ENCODE measurements at places on chromosomes 7 and 10.

DNA sequence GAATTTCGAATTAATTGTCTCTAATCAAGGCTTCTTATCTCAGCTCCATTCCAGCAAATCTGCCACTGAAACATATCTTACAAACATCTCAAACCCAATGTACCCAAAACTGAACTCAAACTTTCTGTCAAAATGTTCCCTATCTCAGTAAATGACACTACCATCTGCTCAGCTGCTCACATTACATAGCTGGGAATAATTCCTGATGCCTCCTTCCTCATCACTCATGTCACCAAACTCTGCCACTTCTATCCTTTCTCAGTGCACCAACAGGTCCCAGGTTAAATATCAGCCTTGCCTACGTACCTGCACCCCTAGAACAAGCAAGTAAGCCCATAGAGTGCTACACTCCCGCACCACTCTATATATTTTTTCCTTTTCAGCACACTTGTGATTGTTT is 12.4 kb downstream of the WAPL start:
- no peak for DNase-seq

- DNase-seq = no peak
Observed at GRCh38 chr7:28312948-28313347, 99.4 kb upstream of the CREB5 start.

DNA sequence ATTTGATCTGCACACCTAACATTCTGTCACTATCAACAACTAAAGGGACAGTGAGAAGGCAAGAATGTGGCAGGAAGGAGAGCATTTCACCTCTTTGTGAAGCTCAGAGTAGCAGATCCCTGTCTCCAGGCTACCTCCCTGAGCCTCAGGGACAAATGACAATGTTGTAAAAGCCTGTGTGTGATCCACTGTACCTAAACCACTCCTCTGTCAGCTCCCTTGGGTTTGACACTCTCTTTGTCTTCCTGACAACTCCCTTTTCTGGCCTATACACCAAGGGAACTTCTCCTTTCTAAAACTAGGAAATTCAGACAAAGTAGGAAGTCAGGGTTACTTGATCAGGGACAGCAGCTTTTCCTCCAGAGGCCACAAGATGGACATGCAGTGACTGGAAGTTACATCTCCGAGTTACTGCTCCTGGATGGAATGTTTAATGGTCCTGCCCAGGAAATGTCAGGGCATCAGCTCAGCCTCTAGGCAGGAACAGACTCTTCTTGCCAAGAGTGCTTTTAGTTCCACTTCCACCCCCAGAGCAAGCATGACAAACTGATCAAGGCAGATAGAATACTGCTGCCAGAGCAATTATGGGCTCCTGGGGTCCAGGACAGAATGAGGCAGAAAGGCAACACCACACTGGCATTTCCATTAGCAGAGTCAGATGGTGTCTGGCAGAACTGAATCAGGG is 1014.5 kb upstream of the LRRTM3 start:
- peak; percentile 79 for DNase-seq

- no peak for DNase-seq
Observed at GRCh38 chr10:69348816-69349541, 67.7 kb downstream of the TACR2 start.

GRCh38 chr7:107262857-107263256 is 94.1 kb downstream of the HBP1 start:
- no peak for DNase-seq

GRCh38 chr7:55965100-55965470 is 700 bp downstream of the NIPSNAP2 start:
- no peak for DNase-seq

DNA sequence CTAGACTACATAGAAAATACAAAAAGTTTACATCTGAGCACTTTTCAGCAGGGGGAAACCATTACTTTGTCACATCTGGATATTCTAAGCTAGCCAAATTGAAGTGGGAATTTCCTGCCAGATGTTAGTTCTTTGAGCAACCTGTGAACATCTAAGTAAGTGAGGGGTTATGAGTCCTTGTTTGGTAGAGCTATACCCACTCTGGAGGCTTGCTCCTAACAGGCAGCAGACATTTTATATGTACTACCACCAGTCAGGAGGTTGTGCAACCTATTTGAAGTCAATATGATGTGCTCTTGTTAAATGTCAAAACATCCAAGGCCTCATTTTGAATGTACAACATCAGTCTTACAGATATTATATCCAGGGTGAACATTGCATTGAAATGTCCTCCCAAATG is 143.3 kb upstream of the KAT6B start:
- DNase-seq = no peak

- no peak for DNase-seq
Observed at GRCh38 chr10:88491314-88491713, 91.8 kb downstream of the RNLS start.

DNA sequence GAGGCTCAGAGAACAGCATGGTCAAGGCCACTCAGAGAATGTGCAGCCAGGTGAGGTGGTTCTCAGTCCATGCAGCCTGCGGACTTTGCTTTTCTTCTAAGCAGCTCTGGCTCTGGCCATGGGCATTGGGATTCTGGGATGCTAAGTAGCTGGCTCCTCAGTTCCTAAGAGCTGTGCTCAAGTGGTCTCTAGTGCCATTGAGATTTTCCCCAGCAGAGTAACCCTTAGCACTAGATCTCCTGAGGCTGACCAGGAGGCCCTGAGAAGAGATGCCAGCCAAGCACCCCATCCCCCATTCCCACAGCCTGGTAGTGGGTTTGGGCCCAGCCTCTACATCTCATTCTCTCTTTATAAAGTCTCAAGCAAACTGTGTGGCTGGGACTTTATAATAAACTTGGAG is 77.1 kb downstream of the KCNMA1 start:
- DNase-seq = no peak

GRCh38 chr7:132113536-132114371 is 462.5 kb downstream of the PLXNA4 start:
- DNase-seq = peak; percentile 35

- no peak for DNase-seq
Observed at GRCh38 chr10:127318396-127318795, 122.0 kb upstream of the INSYN2A start.

- DNase-seq = no peak
Observed at GRCh38 chr7:140920745-140921144, 4.0 kb downstream of the BRAF start.

GRCh38 chr10:107028236-107028635 is 136.3 kb downstream of the SORCS1 start:
- DNase-seq = no peak

DNA sequence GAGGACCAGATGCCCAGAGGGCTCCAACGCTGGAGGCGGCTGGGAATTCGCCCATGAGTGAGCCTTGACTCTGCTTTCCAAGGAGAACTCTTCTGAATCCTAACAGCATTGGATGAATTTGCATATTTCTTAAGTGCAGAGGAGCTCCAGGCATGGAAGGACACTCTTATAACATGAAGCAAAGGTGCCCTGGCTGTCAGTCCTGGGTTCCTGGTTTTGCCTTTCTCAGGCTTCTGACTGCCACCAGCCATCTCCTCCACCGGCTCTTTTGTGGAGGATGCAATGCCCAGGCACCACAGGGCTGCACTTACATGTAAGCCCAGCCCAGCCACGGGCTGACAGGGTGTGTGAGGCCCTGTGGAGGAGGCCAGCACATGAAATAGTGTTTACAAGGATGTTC is 8.2 kb downstream of the CLRN3 start:
- no peak for DNase-seq

GRCh38 chr7:98286093-98286539 is 4.6 kb downstream of the BRI3 start:
- DNase-seq = no peak

DNA sequence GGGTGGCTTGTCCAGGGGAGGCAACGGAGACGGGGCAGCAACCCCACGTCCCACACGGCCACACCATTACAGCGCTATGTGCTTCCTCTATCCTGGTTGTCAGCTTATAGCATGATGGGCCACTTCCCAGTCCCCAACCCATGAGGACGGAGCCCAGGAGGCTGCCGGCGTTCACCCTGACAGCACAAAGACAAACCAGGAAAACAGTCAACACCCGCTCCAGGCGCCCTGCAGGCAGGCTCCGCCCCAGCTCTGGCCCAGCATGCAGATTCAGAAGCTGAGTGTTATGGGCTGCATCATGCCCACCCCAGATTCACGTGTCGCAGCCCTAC is 14.8 kb downstream of the WDR86 start:
- peak; percentile 43 for DNase-seq

DNA sequence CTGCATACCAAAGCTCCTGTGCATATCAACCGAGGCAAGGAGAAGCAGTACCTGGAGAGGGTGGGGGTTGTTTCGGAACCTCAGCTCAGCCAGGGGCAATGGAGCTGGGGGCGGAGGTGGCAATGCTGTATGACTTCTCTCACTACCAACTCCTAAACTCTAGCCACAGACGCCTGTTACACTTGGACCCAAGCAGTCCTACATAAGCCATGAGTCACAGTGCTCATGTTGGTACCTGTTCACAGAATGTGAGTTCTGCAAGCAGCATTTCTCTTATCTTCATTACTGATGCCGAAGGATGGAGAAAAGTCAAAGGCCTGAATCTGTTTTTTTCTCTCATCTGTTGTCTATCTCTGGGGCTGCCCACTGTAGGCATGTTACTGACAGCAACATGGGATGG is 3.2 kb upstream of the RAB18 start:
- no peak for DNase-seq

DNA sequence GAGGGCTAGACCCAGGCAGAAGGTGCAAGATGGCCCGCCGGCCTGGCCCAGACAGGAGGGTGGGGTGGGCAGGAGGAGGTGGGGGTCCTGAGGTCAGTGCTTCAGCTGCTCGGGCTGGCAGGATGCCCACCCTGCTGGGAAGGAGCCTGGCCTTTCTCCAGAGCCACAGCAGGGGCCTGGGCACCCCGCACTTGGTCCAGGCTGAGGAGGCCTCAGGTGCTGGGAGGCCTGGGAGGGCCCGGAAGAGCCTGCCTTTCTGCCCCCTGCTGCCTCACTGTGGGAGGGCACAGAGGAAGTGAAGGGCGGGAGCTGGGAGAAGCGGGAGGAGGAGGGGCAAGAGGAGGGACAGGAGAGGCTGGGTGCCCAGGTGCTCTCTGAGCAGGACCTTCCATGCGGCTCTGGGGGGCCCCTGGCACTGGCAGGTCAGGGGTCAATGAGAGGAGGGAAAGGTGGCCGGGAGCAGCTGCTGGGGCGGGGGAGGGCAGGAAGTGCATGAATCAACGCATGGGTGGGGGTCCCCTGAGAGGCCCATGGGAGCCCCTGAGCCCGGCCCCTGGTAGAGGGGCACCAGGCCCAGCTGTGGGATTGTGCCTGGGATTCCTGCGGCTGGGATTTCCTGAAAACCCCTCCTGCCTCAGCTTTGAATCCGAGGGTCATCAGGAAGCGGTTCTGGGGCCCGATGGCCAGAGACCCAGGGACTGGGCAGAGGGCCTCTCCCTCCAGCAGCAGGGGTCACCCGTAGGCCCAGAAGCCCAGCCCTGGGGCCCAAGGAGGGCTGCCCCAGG is 49.9 kb downstream of the PWWP2B start:
- peak; percentile 52 for DNase-seq

- DNase-seq = no peak
Observed at GRCh38 chr10:30200017-30200415, 140.6 kb upstream of the JCAD start.

DNA sequence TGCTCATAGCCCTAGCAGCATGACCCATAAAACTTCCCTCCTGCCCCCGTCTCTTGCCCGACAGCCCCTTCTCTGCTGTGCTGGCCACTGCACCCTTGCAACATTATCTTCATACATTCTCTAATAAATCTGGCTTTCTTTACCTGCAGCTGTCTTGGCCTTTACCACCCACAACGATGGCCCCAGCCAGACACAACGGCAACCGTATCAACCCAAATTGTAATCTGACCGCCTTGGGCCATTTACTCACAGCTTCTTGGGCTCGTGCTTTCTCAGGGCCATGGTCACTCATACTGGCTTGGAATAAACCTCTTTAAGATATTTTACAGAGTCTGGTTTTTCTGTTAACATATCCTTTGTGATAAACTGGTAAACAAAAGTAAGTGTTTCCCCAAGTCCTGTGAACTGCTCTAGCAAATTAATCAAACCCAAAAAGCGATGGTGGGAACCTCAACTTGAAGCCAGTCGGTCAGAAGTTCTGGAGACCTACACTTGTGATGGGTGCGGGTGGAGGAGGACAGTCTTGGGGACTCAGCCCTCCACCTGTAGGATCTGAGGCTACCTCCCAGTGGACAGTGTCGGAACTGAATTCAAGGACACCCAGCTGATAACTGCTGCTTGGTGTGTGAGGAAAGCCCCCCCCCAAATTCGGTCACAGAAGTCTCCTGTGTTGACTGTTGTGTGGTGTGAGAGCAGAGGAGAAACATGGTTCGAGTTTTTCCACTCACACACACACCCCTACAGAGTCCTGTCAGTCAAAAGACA is 87.6 kb upstream of the ATP6V0A4 start:
- DNase-seq = no peak

DNA sequence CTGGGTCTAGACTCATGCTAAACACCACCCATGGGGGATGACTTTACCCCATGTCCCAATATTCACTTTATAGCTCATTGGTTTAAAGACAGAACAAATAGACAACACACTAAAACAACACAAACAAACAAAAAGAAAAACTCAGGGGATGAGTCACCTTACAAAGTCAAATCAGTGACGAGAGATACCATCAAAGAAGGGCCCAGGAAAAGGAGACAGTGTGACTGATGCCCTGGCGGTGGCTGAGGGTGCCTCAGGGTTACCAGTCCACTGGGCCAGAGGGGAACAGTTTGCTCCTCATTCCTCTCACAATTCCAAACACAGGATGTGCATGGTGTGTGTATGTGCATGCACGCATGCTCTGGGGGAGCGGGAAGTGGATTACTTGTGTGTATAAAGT is 171.3 kb upstream of the PRKCQ start:
- no peak for DNase-seq

GRCh38 chr7:2997014-2997413 is 46.7 kb downstream of the CARD11 start:
- DNase-seq = no peak

GRCh38 chr10:23408330-23408976 is 30.4 kb upstream of the OTUD1 start:
- DNase-seq = no peak

DNA sequence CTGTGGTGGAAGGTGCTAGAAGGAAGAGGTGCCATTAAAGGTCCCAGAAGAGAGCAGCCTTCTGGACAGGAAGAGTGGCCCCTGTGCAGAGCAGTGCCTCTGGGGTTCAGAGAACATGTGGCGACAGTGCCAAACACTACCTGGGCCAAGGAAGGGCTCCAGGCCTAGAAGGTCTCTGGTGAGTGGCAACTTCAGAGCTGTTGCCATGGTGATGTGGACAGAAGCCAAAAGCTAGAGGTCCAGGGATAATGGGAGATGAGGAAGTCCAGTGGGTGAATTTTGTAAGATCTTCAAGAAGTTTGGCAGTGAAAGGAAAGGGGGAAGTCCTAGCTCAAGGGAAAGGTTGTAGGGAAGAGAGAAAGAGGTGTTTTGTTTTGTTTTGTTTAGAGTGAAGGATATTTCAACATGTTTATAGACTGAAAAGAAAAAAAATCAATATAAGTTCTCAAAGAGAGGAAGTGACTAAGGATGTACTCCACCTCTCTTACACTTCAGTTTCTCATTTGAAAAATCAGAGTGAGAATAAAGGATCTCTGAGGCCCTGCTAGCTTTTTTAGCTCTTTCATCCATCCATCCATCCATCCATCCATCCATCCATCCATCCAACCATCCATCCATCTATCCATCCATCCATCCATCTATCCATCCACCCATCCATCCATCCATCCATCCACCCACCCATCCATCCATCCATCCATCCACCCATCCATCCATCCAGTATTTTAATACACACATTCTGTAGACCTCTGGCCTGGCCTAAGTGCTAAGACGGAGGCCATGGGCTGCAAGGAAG is 77.1 kb upstream of the DUSP5 start:
- peak; percentile 64 for DNase-seq

- no peak for DNase-seq
Observed at GRCh38 chr10:79936625-79937615, 12.0 kb downstream of the SFTPD start.

- DNase-seq = no peak
Observed at GRCh38 chr10:59006511-59007306, 169.7 kb upstream of the PHYHIPL start.

Measured in BE2C (cell line).